ENCODE measurements at places on chromosomes 3 and 15.

GRCh38 chr3:17032407-17033034, 147.8 kb downstream of the PLCL2 start:
- no peak for DNase-seq
- H3K36me3 ChIP-seq, result no peaks in the 10 kb centered on the region
- H3K27me3 ChIP-seq, result no peaks in the 10 kb centered on the region
- H3K27ac ChIP-seq, result peak overlapping the region; percentile 12
- peaks cover 15% of the 10 kb centered on the region for H3K4me1 ChIP-seq

DNA sequence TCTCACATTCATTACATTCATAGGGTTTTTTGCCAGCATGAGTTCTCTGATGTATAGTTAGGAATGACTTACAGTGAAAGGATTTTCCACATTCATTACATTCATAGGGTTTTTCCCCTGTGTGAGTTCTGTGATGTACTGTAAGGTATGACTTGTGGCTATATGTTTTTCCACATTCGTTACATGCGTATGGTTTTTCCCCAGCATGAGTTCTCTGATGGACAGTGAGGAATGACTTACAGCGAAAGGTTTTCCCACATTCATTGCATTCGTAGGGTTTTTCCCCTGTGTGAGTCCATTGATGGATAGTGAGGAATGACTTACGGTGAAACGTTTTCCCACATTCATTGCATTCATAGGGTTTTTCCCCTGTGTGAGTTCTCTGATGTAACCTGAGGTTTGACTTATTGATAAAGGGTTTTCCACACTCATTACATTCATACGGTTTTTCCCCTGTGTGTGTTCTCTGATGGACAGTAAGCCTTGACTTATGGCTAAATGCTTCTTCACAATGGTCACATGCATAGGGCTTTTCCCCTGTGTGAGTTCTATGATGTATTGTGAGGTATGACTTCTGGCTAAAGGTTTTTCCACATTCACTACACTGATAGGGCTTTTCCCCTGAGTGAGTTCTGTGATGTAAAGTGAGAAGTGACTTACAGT, 47.4 kb downstream of the ZNF717 start:
- H3K36me3 ChIP-seq, result peaks cover 35% of the 10 kb centered on the region
- no peaks in the 10 kb centered on the region for H3K4me1 ChIP-seq
- H3K27ac ChIP-seq, result no peak overlapping the region

DNA sequence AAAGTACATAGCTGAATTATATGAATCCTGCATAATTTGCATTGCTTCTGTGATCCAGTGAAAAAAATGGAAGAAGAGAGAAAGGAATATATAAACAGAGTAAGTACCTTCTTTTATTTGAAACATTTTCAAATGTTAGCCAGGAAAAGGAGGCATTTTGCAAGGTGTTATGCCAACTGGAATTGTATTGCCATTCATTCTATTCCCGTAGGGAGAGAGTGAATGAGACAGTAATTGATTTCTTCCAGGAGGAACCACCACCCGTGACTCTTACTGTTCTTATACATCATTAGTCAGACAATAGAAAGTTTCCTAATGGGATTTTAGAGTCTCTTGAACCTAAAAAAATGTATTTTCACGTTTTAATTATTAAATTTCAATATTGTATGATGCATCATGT, 324.1 kb upstream of the ALCAM start:
- no peaks in the 10 kb centered on the region for H3K36me3 ChIP-seq
- no peaks in the 10 kb centered on the region for H3K27me3 ChIP-seq
- no peak overlapping the region for H3K4me3 ChIP-seq
- no peak for DNase-seq

DNA sequence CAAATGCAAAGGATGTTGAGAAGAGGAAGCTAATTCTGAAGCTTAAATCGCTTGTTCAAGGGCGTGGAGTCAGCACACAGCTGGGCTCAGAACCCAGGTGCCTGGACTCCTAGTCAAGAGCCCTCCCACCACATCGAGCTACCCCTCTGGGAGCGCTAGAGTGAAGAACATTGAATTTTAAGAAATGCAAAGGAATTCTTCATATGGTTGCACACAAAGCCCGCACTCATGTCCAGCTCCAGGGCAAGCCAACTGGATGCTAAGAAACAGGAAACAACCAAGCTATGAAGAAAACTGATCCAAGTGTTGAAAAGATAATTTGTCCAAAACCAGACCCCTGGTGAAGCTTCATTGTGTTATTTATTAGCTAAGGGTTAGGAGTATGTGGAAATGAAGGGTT, 122.3 kb downstream of the ALDH1A2 start:
- H3K36me3 ChIP-seq, result no peaks in the 10 kb centered on the region
- H3K4me3 ChIP-seq, result no peak overlapping the region

DNA sequence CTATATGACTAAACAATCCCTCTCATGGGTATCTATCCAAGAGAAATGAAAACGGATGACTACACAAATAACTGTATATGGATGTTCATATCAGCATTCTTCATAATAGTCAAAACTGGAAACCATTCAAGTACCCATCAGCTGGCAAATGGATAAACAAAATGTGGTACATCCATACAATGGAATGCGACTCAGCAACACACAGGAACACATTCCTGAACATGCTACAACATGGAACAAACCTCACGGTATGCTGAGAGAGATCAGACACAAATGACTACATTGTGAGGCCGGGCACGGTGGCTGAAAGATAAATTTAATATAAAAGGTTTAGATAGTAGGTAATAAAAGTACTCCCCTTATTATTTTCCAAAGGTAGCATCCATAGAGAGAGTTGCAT, 42.6 kb downstream of the CCR4 start:
- no peaks in the 10 kb centered on the region for H3K4me1 ChIP-seq
- H3K27me3 ChIP-seq, result no peaks in the 10 kb centered on the region
- no peak for DNase-seq
- no peak overlapping the region for H3K4me3 ChIP-seq

Measured in psoas muscle (tissue), 8 donors.